Nephron progenitor cell (in vitro differentiated cells): ENCODE measurements at places on chromosomes 5 and 9.

DNA sequence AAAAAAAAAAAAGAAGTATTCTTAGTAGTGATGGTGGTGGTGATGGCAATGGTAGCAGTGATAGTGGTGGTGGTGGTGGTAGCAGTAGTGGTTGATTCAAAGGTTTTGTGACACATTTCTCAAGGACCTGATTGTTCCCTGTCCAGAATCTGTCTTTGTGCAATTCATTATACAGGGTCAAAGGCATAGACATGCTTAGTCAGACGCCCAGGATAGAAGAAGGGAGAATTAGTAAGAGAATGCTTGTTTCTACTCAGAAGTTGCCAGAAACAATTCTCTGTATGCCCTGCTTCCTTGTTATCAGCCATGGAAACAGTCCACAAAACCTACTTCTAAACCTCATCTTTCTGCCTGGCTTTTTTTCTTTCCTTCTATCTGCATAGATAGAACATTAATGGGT is 89.4 kb downstream of the SLC44A1 start:
- no peak for DNase-seq

DNA sequence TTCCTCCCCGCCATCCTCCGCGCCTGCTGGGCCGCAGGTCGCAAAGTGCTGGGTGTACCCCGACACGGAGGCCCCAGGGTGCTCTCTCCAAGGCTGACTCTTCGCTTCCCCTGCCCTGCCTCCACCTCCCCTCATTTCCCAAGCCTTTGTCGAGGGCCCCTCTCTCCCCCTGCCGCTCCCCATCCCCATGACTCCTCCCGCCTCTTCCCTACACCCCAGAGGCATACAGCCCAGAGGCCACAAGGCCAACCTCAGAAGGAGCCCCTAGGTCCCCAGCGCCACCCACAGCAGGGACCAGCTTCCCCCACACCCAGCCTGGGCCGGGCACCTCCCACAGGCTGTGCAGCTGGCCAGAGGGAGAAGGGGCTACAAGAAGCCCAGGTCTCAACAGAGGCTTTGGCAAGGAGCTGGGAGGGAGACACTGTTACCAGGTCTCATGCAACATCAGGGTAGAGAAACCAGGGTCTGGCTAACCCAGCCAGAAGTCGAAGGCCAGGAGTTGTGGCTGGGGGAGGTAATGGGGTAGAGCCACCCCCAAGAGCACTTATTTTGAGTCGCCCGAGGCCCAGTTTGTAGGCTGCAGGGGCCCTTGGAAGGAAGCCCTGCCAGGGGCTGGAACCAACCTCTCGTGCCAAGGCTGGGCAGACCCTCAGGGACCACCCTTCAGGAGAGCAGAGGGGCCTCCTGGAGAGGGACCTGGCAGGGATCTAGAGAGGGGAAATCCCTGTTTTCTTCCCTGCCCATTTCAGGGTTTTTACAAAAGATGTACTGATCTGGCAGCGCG is 24.5 kb upstream of the SARDH start:
- DNase-seq = no peak

DNA sequence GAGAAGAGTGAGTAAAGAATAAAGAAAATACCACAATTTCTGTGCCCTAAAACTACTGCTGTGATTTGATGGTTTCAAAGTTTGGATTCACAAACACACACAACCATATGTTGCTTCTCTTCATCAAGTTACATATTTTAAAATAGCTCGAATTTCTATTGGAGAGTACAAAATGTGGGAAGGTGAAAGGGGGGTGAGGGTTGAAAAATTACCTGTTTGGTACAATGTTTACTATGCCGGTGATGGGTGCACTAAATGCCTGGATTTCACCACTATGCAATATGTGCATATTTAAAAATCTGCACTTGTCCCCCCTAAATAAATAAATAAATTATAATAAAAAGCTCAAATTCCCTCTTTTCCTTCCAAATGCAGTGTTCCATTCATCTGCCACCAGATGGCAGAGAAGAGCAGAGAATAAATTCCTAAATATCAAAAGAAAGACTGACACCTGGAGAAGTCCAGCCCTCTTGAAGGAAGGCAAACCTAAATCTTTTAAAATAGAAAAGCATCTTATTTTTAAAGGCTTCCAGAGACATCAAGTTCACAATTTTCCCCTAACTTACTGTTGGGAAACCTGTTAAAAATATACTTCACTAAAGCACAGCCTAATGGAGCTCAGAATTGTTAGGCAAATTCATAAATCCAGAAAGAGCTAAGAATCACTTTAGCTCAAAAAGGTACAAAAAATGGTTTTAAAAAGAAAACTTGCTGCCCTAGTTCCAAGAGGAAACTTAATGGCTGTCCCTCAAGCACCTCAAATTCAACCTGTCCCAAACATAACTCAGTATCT is 24.8 kb upstream of the HNRNPA0 start:
- no peak for DNase-seq

DNA sequence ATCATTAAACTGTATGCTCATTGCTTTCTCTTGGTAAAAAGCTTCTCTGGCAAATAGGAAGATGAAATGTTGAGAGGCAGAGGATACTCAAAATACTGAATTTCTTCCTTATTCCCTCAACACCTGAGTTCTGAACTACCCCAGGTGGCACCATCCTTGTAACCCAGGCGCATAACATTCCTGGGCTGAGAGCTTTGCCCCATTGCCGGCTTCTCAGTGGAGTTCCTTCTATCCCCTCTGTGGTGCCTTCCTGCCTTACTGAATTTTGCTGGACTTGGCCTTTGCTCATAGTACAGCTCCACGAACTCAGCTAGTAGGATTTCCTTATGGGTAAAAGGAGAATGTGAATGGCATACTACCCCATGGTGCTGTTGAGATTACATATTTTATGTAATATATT is 54.7 kb downstream of the BASP1 start:
- no peak for DNase-seq

DNA sequence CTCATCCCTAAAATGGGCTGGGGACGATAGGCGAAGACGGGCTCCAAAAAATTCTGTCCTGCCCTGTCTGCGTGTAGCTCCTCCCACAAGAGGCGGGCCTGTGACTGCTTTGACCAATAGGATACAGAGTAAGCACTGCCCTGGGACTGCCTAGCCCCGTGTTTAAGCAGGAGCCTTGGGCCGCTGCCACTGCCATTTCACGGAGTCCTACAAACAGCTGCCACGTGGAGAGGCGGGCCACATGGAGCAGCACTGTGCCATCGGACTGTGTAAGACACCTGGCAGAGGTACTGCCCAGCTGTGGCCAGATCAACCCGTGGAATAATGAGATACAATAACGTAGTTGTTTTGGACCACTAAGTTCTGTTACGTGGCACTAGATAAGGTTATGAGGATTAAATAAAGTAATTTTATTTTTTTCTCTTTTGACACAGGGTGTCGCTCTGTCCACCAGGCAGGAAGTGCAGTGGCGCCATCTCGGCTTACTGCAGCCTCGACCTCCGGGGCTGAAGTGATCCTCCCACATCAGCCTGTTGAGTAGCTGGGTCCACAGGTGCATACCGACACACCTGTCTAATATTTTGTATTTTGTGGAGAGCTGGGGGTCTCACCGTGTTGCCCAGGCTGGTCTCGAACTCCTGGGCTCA is 87.2 kb downstream of the LMNB1 start:
- no peak for DNase-seq

GRCh38 chr5:11426442-11426841 is 477.8 kb downstream of the CTNND2 start:
- no peak for DNase-seq

GRCh38 chr5:122864400-122864799 is 19.0 kb downstream of the SNX24 start:
- DNase-seq = no peak

- DNase-seq = no peak
Measured at GRCh38 chr9:81266086-81266485, 423.3 kb downstream of the TLE1 start.

DNA sequence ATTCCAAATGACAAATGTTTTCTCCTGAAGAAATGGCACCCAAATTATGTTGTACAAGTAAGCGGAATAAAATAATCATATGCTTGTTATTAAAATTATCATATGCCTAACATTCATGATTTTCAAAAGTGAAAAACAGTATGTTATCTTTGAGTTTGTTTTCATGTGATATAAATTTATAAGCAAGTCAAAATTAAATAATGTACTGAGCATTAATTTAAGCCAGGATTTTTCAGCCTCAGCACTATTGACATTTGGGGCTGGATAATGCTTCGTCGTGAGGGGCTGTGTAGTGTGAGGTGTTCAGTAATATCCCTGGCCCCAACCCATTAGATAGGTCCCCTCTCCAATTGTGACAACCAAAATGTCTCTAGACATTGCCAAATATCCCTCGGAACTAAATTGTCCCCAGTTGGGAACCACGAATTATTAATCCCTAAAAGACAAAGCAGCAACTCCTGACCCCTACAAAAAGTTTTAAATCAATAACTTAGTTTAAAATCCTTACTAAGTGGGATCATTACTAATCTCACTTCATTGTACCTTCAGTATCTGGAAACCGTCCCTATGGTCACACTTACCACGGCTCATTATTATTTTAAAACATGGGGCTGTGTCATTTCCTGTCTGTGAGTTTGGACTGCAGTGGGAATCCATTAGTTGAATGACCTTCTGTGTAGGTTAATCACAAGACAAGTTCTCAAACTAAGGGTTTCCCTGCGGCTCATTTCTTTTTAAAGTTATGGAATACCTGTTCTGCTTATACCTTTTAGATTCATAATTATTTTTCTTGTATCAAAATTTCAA is 1.3 kb upstream of the NNT start:
- no peak for DNase-seq

- no peak for DNase-seq
Measured at GRCh38 chr9:13459071-13459470, 179.6 kb upstream of the MPDZ start.

- DNase-seq = no peak
Measured at GRCh38 chr9:113578882-113579282, 115.4 kb downstream of the RGS3 start.

- DNase-seq = no peak
Measured at GRCh38 chr5:128413356-128413755, 124.7 kb downstream of the FBN2 start.

DNA sequence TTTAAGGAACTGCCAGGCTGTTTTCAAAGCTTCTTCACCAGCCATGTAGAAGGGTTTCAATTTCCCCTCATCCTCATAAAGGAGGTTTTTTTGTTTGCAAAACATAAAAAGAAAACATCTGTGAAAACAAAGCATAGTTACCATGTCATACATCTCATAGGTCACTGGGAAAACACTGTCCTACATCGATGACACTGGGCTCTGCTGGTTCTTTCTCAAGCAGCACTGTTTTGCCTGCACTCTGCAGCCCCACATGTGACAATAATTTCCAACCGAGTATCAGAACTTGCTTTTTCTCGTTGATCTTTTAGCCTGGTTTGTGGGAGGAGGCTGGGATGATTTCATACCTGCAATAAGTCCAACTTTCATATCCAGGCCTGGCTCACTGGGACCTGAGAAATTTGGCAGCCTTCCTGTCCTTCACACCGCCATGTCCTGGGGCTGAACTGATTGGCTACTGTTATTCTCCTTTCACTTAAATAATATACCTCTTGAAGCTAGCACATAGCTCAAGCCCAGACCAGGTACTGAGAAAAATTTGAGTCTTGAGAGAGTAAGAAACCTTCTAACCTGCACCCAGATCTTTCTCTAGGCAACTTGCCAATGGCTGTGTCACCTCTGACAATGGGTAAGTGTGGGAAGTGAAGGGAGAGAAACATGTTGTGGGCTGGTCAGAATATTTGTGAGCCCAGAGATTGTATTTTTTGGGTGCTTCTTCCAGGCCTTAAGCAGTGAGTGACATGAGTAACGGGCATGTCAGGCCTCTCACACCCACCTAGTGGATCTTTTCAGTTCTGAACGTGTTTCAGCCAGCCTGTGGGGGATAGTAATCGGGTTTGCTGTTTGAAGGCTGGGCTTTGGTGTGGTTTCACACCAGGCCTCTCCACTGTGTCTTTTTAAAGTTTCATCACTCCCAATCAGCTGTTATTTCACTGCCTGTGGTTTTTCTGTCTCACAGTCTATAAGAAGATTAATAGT is 502.8 kb downstream of the NTRK2 start:
- DNase-seq = no peak

DNA sequence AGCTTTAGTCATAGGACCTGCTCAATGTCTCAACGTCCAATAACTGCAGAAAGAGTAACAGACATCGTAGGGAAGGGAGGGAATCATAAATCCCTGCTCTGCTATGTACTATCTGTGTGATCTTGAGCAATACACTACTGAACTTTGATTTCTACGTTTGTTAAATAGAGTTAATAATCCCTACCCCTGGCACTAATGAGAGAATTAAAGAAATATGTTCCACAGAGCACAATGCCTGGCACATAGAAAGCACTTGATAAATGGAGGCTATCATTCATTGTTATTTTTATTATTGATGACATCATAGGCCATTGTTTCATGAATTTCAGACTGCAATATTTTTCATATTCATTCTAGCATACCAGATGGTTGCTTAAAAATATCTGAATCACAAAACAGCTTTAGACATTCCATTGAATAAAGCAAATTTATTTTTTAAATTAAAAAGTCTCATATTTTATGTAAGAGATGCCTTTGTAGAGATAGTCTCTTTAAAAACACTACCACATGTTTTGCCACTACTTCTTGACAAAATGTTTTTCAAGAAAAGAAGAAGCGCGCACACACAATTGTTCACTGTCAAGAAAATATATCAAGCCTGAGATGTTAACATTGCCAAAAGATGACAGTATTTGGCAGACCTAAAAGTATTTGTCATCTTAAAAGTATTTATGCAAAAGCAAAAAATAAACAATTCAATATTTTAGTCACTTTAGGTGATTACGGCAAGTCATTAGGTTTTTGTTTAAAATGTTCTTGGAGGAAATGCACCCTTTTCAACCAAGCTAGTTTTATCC is 108.5 kb downstream of the EBF1 start:
- no peak for DNase-seq

DNA sequence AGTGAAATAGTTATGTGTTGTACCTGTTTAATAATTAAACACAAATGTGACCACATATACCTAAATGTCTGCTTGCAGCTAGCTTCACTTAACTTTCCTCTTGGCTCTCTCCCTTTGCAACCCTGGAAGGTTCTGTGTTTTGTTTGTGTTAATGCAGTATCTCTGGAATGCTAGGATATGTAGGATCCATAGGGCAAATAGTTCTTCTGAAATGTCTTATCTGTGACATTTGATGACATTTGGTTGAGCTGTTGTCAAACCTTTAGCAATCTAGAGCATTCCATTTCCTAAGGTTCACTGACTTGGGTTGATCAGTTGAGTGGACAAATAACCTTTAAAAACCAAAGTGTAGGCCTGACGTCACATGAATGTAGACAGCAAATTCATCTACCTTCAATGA is 21.8 kb downstream of the CTNNA1 start:
- DNase-seq = no peak

- no peak for DNase-seq
Measured at GRCh38 chr5:44538797-44539601, 149.8 kb upstream of the FGF10 start.

- DNase-seq = no peak
Measured at GRCh38 chr9:91676046-91676445, 252.4 kb upstream of the NFIL3 start.

DNA sequence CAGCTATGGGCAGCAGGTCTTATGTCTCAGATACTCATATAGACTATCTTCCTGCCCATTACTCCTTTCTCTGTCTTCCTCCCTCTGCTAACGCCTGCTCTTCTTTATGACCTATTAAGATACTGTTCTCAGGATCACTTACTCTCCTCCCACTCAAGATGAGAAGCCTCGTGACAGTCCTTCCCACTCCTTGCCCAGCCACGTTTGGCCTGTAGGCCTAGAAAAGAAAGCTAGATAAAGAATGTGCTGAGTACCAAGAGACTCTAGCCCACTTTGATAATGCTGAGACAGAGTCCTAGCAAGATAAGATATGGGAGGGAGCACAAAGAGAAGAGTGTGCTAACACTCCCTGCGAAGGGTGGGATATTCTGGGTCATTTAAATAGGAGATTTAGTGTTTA is 6.8 kb upstream of the DENND4C start:
- DNase-seq = no peak
